HS-27A (cell line): ENCODE measurements at places on chromosomes 11 and 22.

DNA sequence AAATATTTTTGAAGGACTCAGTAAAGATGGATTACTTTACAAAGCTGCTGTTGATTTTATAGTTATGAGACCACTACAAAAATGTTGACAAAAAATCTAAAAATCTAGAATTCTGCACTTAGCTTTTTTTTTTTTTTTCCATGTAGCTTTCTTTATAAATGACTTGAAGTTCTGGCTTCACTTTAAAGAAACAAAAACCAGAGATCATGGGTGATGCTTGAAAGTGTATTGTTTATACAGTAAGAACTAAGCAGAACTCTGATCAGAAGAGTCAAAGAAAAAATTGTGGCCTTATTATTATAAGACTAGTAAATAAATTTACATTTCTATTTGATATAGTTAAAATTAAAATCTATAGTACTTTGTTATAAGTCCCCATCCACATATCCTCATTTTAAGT, 301.7 kb downstream of the BLID start:
- DNase-seq, result no peak

DNA sequence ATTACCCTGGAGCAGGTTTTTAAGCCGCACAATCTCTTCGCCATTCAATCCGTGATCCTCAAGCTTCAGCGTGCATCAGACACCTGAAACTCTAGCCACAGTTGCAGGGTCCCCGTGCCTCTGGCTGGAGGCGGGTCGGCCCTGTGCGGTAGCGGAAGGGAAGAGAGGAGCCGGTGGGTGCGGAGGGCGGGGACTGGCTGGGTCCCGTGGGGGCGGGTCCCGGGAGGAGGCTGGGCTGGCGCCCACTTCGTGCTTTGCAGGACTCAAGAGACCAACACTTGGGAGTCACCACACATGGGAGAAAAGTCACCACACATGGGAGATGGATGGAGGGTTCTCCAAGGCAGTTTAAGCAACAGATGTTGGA, 772 bp downstream of the C22orf15 start:
- DNase-seq, result no peak

- no peak for DNase-seq
Measured at GRCh38 chr22:22021162-22021750, 38.7 kb upstream of the TOP3B start.

DNA sequence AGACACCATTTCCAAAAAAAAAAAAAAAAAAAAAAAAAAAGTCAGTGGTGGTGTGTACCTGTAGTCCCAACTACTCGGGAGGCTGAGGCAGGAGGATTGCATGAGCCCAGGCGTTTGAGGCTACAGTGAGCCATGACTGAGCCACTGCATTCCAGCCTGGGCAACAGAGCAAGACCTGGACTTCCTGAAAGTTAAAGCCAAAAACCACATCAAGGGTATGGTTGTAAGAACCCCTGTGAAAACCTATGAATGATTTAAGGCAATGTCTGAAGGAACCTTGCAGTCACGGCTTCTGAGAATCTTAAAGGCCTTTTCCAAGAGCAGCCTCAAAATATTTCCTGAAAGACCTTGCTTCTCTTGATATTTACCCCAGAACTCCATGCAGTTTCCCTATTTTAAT, 30.5 kb upstream of the MSANTD2 start:
- DNase-seq, result no peak

DNA sequence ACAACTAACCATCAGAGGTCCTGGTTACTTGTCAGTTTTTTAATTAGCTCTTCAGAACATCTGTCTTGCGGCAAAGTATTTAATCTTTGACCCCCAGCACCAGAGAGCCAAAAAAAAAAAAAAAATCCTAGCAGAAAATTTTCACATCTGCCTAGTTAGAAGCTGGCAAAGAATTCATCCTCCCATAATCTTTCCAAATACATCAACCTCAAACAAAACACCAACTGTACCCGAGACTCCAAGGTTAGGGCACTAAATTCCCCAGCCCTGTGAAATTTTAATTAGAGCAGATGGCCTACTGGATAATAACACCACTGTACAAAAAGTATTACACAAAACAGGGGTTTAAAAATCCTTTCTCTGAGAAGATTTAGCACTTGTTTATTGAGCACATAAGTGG, 55.7 kb downstream of the RAB38 start:
- no peak for DNase-seq

DNA sequence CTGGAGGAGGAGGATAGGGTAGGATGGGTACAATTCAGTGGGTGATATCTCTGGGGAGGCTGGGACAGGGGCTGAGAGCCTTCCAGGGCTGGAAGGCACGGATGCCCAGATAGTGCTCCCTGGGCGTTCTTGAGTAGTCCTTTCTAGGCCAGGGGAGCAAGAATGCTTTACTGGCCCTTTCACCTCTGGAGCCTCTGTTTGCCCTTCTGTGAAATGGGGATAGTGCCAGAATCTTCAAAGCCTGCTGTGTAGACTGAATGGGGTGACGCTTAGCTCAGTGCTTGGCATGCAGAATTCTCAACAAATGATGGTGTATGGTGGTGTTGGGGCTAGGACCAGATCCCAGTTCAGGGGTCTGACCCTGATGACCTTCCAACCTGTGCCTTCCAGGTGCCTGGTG, 7.7 kb downstream of the MTFP1 start:
- no peak for DNase-seq

DNA sequence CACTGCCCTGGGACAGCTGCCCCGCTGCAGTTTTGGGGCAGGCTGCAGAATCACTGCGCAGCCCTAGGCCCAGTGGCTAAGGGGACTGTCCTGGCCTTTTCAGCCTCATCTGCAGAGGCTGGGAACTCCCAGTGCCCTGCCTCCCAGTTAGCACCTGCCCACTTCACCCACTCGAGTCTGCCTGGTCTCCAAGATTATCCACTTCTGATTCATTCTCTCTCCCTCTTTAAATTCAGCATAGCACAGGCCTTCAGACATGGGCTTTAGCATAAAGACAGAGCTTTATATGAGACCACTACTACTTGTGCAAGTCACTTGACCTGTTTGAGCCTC, 8.9 kb downstream of the DAGLA start:
- DNase-seq, result no peak

DNA sequence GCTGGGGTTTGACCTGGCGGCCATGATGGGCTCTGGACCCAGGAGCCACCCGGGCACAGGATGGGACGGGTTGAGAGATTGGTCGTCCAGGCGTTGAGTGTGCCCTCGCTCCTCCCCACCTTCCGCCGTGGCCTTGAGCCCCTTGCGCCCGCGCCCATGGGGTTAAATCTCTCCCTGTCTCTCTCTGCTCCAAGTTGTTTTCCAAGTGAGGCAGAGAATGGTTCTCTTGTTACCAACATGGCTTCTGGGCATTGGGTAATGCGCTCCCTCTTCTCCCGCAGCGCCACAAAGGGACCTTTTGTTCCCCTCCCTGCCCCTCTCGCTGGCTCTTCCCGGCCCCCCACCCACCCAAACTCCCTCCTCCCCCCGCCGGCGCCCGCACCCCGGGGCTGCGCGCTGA, 18.8 kb upstream of the PICK1 start:
- no peak for DNase-seq

- DNase-seq, result peak; percentile 35
Measured at GRCh38 chr11:63768237-63769041, at the start of gene ZFTA. ZFTA (minus strand) TSS chr11:63768775; CDS start chr11:63768622, 153 bp downstream.

DNA sequence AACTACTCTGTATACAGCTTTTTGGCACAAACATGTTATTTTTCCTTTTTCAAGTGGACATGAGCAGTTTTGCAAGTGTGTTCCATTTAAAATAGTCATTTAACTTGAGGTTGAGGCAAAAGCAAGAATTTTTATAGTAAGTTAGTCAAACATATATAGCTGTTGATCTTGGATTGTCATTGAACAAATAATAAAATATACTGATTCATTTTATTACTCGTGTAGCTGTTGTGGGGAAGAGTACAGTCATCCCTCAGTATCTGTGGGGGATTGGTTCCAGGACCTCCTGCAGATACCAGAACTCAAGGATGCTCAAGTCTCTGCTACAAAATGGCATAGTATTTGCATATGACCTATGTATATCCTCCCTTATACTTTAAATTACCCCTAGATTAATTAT, 45.3 kb downstream of the EXT2 start:
- DNase-seq, result no peak
